Daoy (cell line): ENCODE measurements at places on chromosomes 5 and 9. TPM values are rescaled to one million over a fixed set of nuclear protein-coding genes. Genes with fewer than 3 reads are reported as not detected.

The ZNF169 gene
- 1.1 and 1.9 TPM in 2 replicates for total RNA-seq

- peak; percentile 63 for DNase-seq
Measured at GRCh38 chr9:104866191-104866590, 61.8 kb downstream of the ABCA1 start.

DNA sequence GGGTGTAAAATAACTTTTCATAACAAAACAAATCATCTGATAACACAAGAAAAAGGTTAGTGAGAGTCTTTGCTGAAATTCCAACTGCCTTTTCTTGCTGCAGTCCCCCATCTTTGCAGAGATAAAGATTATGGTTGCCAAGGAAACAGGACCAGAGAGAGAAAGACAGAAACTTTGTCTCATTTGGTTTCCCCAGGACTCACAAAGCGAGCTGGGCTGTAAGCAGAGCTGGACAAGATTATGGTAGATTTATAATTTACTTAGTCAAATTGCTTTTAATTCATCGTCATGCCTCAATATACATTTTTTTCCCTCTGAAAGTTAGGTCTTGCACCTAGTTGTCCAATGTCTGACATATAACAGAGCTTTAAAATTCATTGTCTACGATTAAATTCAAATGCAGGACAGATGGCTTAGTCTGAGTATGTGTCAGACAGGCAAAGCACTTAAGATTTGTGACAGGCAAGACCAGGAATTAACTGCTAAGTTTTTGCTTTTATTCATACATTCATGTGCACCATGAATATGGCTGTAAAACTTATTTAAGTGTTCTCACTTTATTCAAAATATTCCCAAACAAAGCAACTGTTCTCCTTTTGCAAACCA, 17.4 kb downstream of the ENC1 start:
- DNase-seq = no peak

DNA sequence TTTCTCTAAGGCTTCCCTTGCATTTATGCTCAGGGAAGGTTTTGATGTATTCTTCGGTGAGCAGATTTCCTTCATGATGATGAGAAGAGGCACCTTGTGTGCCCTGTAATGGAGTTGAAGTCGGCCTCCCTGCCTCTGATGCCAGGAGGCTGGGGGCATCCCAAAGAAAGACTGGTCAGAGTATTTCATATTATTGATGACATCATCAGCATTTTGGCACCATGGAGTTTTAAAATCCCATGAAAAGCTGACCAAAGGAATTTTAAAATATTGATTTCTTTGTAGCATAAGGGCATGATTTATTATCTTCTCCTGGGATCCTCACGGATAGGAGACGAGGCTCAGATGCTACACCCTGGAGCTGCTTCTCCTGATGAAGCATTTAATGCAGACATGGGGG, 231.2 kb upstream of the IRX1 start:
- no peak for DNase-seq

The LCN9 gene
- total RNA-seq = not detected in 2 replicates

- no peak for DNase-seq
Measured at GRCh38 chr5:14635656-14636055, 28.9 kb upstream of the OTULIN start.
